ENCODE measurements at places on chromosomes 16 and 17. TPM values are rescaled to one million over a fixed set of nuclear protein-coding genes. Genes with fewer than 3 reads are reported as not detected.
A peak's percentile ranks its signal among the peaks of the same experiment; 100 is the strongest.

DNA sequence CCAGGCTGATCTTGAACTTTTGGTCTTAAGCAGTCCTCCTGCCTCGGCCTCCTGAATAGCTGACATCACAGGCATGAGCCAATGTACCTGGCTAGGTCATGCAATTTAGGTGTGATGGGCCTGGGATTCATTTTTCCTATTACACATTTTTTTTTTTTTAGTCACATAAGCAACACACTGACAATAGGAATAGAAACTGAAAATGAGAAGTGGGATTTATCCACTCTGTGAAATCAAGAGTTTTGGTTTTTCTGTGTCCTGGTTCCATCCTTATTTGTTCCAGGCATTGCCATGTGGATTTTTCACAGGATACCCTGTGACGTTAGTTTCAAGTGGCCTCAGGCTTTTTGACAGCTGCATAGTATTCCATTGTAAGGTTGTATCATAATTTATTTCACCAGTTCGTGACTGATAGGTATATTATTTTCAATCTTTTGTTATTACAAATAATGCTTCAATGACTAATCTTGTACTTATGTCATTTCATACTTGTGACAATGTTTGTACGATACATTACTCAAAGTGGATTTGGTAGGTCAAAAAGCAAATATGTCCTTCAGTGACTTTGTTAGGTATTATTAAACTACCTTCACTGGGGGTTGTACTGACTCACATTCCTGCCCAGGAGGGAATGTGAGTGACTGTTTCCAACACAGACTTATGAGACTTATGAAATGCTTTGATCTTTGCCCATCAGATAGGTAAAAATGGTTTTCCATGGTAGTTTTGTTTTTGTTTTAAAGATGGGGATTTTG lies 10.6 kb downstream of the ADCY7 start:
- no peak for DNase-seq

GRCh38 chr16:60091529-60091928 lies 1357.4 kb upstream of the GOT2 start:
- DNase-seq, result no peak

The CDRT15L2 gene
- not detected for polyA plus RNA-seq

DNA sequence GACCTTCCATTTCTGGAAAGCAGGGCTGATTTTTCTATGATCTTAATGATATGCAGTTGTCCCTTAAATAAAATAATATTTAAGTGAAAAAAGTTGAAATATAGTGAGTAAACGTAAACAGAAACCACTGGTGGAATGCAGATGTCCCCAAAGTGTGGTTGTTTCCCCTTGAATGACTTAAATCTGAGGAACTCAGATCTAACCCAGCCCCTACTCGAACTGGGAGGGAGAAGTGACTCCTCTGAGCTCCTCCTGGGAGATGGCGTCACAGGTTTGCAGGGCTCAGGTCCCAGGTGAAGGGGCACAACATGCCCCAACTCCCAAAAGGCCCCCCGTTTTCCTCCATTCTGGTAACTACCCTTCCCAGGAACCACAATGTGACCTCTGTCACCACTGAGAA lies 142.8 kb downstream of the IRF8 start:
- DNase-seq, result no peak

- DNase-seq, result no peak
Measured at GRCh38 chr17:41340934-41341861, 9.4 kb downstream of the KRT33A start.

GRCh38 chr17:7922269-7922844 lies 6.3 kb upstream of the RNF227 start:
- no peak for DNase-seq

DNA sequence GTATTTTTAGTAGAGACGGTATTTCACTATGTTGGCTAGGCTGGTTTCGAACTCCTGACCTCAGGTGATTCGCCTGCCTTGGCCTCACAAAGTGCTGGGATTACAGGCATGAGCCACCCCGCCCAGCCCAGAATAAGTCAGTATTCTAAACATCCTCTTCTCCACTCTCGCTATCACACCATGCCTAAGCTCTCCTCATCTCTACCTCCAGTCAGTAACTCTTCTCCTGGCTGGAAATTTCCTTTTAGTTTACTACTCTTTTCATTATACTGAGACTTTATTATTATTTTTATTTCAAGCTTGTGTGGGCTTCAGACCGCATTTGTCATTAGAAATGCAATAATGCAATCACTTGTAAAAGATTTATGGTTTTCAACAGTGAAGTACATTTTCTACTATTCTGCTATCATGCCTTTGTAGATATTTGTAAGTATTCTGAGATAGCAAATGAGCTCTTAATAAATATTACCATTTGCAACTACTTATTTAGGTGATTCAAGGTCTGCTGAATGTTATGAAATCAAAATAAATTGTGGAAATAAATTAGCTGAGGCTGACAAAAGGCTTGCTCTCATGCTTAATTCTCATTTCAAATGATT lies 617.3 kb upstream of the GOT2 start:
- no peak for DNase-seq

The PFAS gene
- polyA plus RNA-seq, result 27.5 TPM

GRCh38 chr16:51149721-51150164 lies 1.3 kb downstream of the SALL1 start:
- DNase-seq, result no peak

DNA sequence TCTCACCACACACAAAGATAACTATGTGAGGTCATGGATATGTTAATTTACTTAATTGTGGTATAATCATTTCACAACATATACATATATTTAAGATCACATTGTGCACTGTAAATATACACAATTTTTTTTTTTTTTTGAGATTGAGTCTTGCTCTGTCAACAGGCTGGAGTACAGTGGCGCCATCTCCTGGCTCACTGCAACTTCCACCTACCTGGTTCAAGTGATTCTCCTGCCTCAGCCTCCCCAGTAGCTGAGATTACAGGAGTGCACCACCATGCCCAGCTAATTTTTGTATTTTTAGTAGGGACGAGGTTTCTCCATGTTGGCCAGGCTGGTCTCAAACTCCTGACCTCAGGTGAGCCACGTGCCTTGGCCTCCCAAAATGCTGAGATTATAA lies 11.5 kb upstream of the PRSS54 start:
- no peak for DNase-seq

GRCh38 chr17:72270273-72270924 lies 149.6 kb downstream of the SOX9 start:
- DNase-seq, result peak; percentile 12

DNA sequence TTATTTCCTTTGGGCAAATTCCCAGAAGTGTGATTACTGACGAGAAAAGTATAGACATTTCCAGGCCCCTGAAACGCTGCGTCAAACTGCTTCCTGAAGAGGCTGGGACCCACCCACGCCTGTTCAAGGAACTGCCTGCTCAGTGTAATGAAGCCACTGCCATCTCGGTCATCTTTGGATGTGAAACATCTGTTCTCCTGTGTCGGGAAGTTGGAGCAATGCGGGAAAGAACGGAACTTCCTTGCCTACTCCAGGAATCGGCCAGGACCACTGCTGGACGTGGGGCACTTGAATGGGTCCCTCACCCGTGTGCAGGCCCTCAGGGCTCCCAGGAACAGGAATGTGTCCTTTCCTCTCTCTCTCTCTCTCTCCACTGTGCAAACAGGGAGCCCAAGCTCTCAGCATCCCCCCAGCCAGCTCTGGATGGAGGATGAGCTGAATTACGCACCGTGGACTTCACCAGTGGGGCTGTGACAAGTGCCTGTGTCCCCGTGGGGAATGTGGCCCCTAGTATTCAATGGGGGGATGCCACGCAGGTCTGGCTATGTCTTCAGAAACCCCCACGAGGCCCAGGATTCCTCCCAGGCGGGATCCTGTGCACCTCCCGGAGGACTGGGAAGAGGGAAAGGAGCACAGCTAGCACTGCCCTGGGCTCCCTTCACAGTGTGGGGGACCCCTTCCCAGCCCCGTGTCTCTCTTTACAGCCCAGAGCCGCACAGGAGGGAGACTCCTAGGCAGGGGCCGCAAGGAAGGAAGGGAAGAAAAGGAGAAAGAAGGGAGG lies 18.3 kb upstream of the LITAF start:
- DNase-seq, result peak; percentile 77

DNA sequence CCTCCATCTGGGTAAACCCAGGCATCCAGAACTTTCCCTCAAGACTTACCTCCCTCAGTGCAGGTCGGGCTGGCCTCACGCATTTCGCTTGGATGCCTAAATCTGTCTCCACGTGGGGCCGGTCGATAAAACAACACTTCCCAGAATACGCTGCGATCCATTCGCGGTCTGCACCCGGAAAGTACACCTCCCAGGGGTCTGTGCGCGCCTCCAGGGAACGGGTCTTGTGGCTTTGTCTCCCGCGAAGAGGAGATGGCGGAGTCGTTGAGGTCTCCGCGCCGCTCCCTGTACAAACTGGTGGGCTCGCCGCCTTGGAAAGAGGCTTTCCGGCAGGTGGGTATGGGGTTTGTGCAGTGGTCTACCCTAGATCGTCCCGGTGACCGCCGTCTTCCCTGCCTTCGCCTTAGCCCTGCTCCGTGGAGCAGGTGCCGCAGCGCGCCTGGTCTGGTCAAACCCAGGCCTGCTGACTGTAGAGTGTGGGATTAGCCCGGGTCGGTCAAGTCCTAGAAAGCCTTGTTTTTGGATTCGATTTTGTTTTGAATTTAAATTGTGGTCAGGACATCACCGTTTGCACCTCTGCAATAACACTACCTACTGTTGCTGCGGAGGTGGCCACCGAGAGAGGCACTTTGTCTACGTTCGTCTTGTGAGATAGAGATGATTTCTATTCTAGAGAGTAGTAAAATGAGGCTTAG lies at the start of gene RPAIN:
RPAIN (plus strand) TSS at position 224 of the 695 bp plus-strand sequence; CDS start at position 253, 29 bp downstream.
- DNase-seq, result no peak

The OSGIN1 gene
- polyA plus RNA-seq, result 0.59 TPM

DNA sequence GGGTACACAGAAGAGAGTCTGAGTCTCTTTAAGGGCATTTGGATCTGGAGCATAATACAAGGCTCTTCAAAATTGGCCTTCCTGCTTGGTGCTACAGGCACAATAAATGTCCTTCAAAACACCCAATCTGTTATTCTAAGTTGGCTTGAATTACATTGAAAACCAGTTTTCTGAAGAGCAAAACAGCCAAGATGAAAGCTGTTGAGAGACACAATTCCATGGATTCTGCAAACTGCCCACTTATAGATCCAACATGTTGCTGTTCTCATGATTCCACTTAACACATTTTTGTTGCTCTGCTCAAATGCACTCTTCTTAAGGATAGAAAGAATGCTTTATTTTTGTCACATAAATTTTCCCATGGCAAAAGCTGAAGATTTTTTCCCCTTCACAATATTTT lies 525.9 kb upstream of the CDH8 start:
- no peak for DNase-seq

The KRTAP4-6 gene
- polyA plus RNA-seq, result not detected

The SLC5A10 gene
- polyA plus RNA-seq, result 0.26 TPM

GRCh38 chr17:2040219-2040827 lies 1.5 kb upstream of the OVCA2 start:
- DNase-seq, result no peak

The NUPR1 gene
- 34.8 TPM for polyA plus RNA-seq

DNA sequence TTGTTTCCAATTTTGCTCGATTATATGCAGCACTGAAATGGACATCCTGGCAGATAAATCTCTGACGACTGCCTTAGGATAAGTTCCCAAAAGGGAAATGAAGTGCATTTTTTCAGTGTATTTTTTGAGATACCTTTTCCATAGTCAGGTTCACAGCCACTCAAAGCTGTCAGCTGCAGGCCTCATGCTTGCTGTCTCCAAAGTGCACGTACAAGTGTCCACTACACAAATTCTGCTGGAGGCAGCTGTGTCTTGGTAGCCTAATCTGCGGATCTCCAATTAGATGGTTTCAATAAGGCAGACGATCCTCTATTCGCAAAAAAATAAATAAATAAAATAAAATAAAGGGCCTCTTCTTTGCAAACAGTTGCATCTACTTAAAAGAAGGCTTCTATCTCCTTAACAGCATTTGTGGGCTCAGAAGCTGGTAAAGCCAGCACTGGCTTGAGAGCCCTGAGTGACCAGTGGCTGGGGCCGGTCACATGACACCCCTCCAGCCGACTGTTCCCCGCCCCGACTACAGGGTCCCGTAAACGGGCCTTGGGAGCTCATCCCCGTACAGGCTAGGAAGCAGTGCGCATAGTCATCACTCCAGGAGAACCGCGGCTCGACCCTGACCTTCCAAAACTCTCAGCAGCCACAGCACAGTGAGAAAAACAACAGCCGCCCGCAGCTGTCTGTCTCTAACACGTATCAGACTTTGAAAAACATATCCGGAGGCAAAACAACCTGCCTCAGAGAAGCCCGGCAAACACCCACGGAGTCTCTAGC lies 18.8 kb downstream of the RPH3AL start:
- DNase-seq, result no peak

- no peak for DNase-seq
Measured at GRCh38 chr16:88402551-88403240, 19.9 kb downstream of the ZNF469 start.

DNA sequence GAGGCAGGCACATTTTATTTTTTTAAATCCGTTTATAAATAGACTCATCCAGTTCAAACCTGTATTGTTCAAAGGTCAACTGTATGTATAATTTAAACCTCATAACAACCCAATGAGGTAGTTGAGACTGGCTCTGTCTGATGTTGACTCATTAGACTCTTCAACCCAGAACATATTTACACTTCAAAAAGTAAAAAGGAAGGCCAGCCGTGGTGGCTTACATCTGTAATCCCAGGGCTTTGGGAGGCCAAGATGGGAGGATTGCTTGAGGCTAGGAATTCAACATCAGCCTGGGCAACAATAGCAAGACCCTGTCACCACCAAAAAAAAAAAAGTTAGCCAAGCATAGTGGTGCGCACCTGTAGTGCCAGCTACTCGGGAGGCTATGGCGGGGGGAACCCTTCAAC lies 32.5 kb upstream of the DHRS7B start:
- DNase-seq, result no peak

- no peak for DNase-seq
Measured at GRCh38 chr16:25108054-25108453, 3.5 kb upstream of the LCMT1 start.

The MT1M gene
- 0.70 TPM for polyA plus RNA-seq

The CACNA1G gene
- 16.2 TPM for polyA plus RNA-seq

All from right lung (tissue), 10 donors.